Esophagus squamous epithelium (tissue), 5 donors: ENCODE measurements at places on chromosomes 5 and 9. TPM values are rescaled to one million over a fixed set of nuclear protein-coding genes. Genes with fewer than 3 reads are reported as not detected.

DNA sequence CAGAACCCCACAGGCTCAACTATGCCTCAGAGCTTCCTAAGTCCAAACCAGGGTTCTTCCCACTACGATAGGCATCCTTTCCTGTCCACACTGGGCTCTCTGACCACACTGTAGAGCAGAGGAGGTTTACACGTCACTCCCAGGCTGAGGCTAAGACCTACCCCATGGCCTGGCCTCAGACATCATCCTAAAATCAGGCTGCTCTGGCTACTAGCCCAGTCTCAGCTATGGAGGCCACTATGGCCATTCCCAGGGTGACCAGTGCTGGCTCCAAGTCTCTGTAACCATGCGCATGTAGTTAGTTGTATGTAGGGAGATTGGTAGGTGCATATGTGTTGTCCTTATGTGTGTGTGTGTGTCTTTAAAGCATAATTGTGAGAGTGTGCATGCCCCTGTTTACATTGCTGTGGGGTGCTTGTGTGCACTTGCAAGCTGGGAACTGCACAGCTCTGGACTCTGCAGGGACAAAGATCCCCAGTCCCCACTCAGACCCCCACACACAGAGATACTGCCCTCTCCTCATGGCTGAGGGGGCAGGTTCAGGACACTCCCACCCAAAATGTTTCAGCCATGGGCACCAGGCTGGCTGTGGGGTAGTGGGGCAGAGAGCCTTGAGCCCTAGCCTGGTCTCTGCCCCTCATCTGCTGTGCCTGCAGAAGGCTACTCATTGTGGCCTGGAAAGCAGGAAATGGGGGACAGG, 12.3 kb downstream of the PDLIM4 start:
- no peak for DNase-seq

DNA sequence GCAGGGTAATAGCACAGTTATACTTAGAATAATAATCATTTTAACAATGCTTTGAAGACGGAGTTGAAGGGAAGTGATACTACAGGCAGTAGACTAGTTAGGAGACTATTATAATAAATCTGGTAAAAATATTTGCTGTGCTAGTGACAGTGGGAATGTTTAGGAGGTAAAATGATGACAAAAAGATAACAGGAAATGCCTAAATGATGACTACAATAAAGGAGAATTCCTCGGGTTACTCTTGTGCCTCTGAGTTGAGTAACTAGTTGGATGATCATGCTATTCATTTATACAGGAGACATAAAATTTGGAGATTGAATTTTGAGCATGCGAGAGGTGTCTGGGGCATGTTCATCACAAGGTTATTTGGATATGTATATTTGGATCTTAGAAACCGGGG, 32.2 kb upstream of the PAM start:
- no peak for DNase-seq

- DNase-seq, result no peak
These were observed 13.1 kb downstream of the PAPPA start for GRCh38 chr9:116166713-116167112.

DNA sequence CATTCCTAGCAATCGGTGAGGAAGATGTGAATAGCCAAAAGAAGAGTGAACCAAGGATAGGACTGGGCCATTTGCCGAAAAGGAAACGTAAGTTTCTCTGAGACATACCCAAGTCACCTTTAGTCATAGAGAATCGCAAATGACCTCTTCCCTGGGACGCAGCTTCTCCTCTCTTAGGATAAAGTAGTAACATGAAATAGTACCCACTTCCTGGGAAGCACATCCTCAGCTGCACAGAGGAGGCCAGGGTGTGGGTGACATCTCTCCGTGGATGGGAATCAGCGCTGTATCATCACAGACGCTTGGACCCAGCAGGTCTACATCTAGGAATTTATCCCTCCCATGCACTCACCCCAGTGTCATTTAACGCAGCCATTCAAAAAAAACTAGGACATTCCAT, 120.9 kb upstream of the PHYKPL start:
- no peak for DNase-seq

GRCh38 chr5:322281-322941, 897 bp downstream of the AHRR start:
- no peak for DNase-seq

GRCh38 chr5:145340099-145340498, 495.0 kb downstream of the PRELID2 start:
- no peak for DNase-seq

GRCh38 chr9:10130061-10130675, 482.6 kb downstream of the PTPRD start:
- no peak for DNase-seq

- no peak for DNase-seq
These were observed 60.5 kb downstream of the SIL1 start for GRCh38 chr5:139137697-139138096.

GRCh38 chr5:140870221-140871201, 1.8 kb downstream of the PCDHA11 start:
- DNase-seq, result no peak

DNA sequence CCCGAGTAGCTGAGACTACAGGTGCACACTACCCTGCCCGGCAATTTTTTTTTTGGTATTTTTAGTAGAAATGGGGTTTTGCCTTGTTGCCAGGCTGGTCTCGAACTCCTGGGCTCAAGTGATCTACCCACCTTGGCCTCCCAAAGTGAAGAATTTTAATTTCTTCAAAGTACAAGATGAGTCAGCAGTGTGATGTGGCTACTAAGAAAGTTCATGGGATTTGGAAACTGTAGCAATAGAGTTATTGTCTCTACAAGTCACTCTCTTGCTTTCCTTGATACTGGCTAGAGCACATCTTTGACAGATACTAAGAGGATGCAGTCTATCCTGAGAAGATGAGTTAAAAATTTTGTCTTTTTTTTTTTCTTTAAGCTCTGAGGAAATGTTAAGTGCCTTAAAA, 1.6 kb downstream of the CREB3 start:
- DNase-seq, result no peak

- DNase-seq, result no peak
These were observed 21.5 kb downstream of the GFPT2 start for GRCh38 chr5:180331647-180331950.

- no peak for DNase-seq
These were observed 19.2 kb downstream of the NOTCH1 start for GRCh38 chr9:136526625-136527066.

DNA sequence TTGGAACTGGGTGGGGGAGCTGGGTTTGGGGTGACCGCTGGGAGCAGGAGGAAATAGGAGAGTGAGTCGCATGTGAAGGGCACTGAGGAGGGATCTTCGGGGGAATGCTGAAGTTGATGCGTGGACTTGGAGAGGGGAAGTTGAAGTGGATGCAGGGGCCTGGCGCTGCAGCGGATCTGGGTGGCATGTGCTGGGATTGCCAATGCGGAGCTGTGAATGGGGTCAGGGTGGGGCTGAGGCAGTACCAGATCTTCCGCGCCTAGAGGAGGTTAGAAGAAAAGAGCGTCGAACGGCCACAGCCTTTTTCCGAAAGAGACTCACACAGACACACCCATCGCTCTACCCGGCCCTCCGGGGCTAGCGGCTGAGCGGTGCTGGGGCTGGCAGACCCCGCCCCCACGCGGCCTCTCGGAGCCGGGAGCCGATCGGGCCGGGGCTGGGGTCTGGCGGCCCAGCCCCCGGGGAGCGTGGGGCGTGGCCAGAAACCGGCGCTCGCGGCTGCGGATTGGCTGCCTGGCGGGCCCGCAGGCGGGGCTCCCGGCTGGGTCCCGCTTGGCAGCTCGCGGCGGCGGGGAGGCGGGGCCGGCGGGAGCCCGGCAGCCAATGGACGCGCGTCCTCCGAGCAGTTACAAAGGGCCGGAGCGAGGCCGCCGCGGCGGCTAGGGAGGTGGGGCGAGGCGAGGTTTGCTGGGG, at the start of gene TGFBR1:
Gene TGFBR1, plus strand, starts transcription at position 655 of the 693 bp plus-strand sequence. CDS start 93 bp downstream, outside the sequence.
- DNase-seq, result peak; percentile 63

- no peak for DNase-seq
These were observed 8.6 kb downstream of the UCK1 start for GRCh38 chr9:131522257-131523085.

DNA sequence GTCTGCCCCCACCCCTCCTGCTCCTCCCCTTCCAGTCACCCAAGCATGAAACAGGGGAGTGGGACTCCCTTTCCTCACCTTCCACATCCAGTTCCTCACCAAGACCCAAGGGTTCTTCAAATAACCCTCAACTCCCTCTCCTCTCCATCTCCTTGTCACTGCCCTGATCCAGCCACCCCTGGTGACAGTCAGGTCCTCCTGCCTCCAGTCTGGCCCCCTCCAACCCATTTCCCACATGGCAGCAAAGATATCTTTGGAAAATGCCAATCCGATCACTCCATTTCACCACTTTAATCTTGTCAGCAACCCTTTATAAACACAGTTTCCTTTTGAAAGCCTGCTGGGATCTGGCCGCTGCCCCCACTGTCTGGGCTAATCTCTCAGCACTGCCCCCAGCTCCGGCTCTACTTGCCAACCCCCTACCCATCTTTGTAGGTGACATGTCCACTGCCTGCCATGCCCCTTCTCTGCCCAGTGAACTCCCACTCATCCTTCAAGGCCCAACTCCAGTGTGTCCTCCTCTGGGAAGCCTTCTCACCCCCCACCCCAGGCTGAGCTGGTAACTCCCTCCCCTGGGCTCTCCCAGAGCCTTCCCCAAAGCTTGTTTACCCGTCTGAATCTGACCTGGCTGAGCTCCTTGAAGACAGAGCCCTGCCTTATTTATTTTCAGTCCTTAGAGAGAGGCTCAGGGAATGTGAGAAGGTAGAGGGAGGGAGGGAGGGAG, 781 bp upstream of the MYOZ3 start:
- no peak for DNase-seq

- DNase-seq, result no peak
These were observed 52.9 kb upstream of the APC start for GRCh38 chr5:112684737-112685136.

DNA sequence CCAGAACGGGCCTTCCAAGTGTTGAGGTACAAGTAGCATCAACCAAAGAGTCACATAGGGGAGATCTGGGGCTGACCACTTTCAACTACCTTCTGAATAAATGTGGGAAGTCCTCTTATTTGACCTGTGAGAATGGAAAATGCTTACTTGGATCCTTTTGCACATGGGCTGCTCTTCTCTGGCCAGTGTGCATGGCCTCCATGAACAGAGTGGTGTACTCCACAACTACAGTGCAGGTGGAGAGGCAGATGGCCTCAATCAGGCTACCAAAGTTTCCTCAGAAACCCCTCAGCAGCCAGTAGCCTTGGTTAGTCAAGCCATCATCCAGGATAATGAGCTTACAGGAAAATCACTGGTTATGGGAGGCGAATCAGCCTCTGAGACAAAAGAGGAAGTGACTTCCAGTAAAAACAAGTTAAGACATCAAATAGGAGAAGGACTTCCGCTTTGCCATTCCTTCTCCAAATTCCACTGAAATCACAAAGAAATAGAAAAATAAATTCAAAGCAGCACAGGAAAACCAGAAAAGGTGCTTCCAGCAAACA, 18.3 kb upstream of the FCHO2 start:
- no peak for DNase-seq

GRCh38 chr5:53578854-53579253, 18.4 kb downstream of the NDUFS4 start:
- no peak for DNase-seq

- no peak for DNase-seq
These were observed 10.9 kb downstream of the HABP4 start for GRCh38 chr9:96460882-96461281.

DNA sequence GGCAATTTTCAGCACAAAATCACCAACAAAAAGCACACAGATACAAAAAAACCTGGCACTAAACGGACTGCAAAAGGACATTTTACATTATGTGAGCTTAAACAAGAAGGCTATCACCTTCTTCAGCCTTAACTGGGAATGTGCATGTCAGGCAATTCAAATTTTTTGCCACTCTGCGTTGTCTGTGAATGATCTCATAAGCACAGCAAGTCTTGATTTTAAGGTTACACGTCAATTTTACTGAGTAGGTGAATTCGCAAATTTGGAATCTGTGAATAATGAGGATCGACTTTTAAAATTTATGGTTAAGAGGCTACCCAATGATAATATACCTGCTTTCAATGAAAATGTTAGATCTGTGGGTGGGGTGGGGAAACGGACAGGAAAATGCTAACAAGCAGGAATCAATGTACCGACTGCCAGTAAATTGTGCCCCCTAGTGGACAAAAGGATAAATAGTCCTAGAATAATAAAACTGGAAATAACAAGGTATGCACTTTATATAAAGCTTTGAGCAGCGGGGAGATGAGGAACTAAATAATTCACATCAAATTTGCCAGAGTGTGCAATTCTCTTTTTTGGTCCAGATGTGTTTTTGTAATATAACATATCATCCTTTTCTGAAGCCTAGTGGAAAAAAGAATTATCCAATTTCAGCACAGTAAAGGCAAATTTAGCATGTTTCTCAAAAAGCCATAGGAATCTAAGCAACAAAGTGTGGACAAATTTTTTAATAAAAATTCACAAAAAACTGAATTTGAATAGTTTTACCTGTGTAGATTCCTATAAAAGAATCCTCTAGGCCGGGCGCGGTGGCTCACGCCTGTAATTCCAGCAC, 20.5 kb downstream of the EQTN start:
- DNase-seq, result no peak

DNA sequence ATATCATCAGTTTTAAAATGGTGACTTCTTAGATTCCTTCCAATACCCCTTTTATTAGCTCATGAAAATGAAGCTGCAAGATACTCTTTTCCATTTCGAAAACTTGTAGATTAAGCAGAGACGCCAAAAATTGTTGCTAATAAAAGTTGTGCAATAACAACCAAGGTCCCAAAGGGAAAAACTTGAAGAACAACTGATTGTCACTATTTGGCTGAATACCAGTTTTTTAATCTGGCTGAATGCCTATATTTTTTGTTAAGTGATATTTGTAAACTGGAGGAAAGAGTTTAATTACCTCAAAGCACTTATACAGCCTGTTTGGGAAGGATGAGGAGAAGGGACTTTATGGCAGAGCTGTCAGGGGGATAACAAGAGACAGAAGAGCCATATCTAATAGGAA, 14.6 kb downstream of the C5orf58 start:
- no peak for DNase-seq

GRCh38 chr5:124797665-124798087, 51.2 kb upstream of the ZNF608 start:
- DNase-seq, result no peak

DNA sequence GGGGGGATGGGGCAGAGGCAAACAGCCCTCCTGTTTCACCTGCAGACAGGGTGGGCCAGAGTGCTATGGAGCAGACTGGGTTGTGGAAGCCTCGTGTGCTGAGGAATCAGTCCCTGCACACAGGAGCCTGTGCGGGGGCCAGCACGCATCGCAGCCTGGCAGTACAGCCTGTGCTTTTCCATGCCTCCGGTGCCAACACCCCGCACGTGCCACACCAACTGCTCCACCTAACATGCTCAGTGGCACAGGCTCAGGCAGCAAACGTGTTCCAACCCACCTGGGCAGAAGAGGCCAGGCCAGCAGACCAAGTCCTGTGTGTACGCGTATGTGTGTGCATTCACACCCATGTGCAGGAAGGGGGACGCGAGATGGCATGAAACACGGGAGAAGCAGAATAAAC, 37.4 kb upstream of the FBXW11 start:
- DNase-seq, result no peak

The ZDHHC21 gene
- 20.8 TPM for total RNA-seq

The NTNG2 gene
- total RNA-seq, result 0.35 TPM

The DEPDC1B gene
- 10.3 TPM for total RNA-seq

The SLC6A7 gene
- total RNA-seq, result not detected

The LHX3 gene
- not detected for total RNA-seq

The PCDHB3 gene
- 0.66 TPM for total RNA-seq

The PCDHGC4 gene
- total RNA-seq, result 2.3 TPM

The CARD19 gene
- total RNA-seq, result 16.2 TPM

The SLC45A2 gene
- total RNA-seq, result not detected

The MARVELD2 gene
- total RNA-seq, result 20.8 TPM
